BJ (cell line): ENCODE measurements at places on chromosomes 1 and 21. TPM values are rescaled to one million over a fixed set of nuclear protein-coding genes. Genes with fewer than 3 reads are reported as not detected.

The MXRA8 gene
- 427 and 702 TPM in 2 replicates for polyA plus RNA-seq

The ADGRB2 gene
- polyA plus RNA-seq, result 6.4 and 9.2 TPM in 2 replicates

The ADAMTSL4 gene
- polyA plus RNA-seq, result 6.1 and 8.6 TPM in 2 replicates

The ARHGEF16 gene
- polyA plus RNA-seq, result 0.04 TPM in 2 replicates

The SLC9C2 gene
- polyA plus RNA-seq, result not detected in 2 replicates

The RRP1 gene
- polyA plus RNA-seq, result 7.3 and 14.4 TPM in 2 replicates

The RAB42 gene
- 2.0 and 2.8 TPM in 2 replicates for polyA plus RNA-seq

The CTSE gene
- polyA plus RNA-seq, result not detected in 2 replicates
